ENCODE measurements at places on chromosomes 5 and 9. TPM values are rescaled to one million over a fixed set of nuclear protein-coding genes. Genes with fewer than 3 reads are reported as not detected.

Gene ACSL6
- 27.9 TPM for total RNA-seq

Gene ARID3C
- total RNA-seq = 1.1 TPM

Gene PALM2AKAP2
- total RNA-seq = 10.6 TPM

Gene IL33
- 34.7 TPM for total RNA-seq

Gene GAS1
- 26.1 TPM for total RNA-seq

Gene C5orf58
- total RNA-seq = not detected

Gene RAPGEF1
- 42.5 TPM for total RNA-seq

Gene FAM153A
- total RNA-seq = 5.7 TPM

Gene SPATA31D4
- total RNA-seq = not detected

Gene UBE2R2
- 27.4 TPM for total RNA-seq

Gene LRRC8A
- total RNA-seq = 28.5 TPM

Gene PCDHGB4
- 12.5 TPM for total RNA-seq

Gene ANKRD18B
- 2.2 TPM for total RNA-seq

Gene SAPCD2
- total RNA-seq = 5.0 TPM

Gene HACD4
- 4.1 TPM for total RNA-seq

Gene NPR3
- total RNA-seq = 41.0 TPM

Gene PCDHGA2
- total RNA-seq = 8.9 TPM

Gene SPINK14
- total RNA-seq = not detected

Gene ZNF622
- 21.9 TPM for total RNA-seq

Gene CAMK4
- total RNA-seq = 49.1 TPM

Gene PIP5KL1
- total RNA-seq = 2.7 TPM

Gene C9
- not detected for total RNA-seq

Gene SV2C
- total RNA-seq = 66.7 TPM

Gene OR1L4
- not detected for total RNA-seq

Gene ANGPTL2
- total RNA-seq = 22.1 TPM

Gene HAVCR1
- 0.20 TPM for total RNA-seq

Gene ANKRD34B
- total RNA-seq = 0.39 TPM

Gene SLCO4C1
- 0.39 TPM for total RNA-seq

Gene CARTPT
- total RNA-seq = 5.0 TPM

Gene IL5
- total RNA-seq = 0.50 TPM

Gene PRR16
- 1.6 TPM for total RNA-seq

Gene FOXD4L5
- total RNA-seq = 0.22 TPM

Gene WHRN
- total RNA-seq = 8.9 TPM

Gene FYB1
- 18.6 TPM for total RNA-seq

Gene FGF1
- total RNA-seq = 57.7 TPM

Gene PKD2L2
- total RNA-seq = not detected

Gene SLC34A3
- total RNA-seq = not detected

Gene SPINK6
- not detected for total RNA-seq

Gene CCL19
- total RNA-seq = not detected

Gene SHISAL2B
- total RNA-seq = 0.30 TPM

Gene TMC1
- 0.39 TPM for total RNA-seq

Gene PCDHA13
- total RNA-seq = 1.9 TPM

Gene KLF9
- 12.1 TPM for total RNA-seq

Gene COL5A1
- 135 TPM for total RNA-seq

Gene GZMA
- 0.39 TPM for total RNA-seq

Gene SOX30
- not detected for total RNA-seq

Gene TNFAIP8
- 24.7 TPM for total RNA-seq

Gene CDKN2B-AS1
- 0.50 TPM for total RNA-seq

Gene MPDZ
- 86.0 TPM for total RNA-seq

Gene INSL6
- total RNA-seq = not detected

Gene PCDHB10
- total RNA-seq = 9.3 TPM

Gene LARP1
- 59.0 TPM for total RNA-seq

Gene SPATA9
- 1.2 TPM for total RNA-seq

Gene PCDHA7
- 1.8 TPM for total RNA-seq

Gene NUDCD2
- total RNA-seq = 16.9 TPM

Gene GADD45G
- 5.5 TPM for total RNA-seq

Gene TMEM215
- 5.2 TPM for total RNA-seq

Gene DOLK
- 22.8 TPM for total RNA-seq

Data from spinal cord (tissue), 10 donors.